ENCODE measurements at places on chromosomes 2 and 18. TPM values are rescaled to one million over a fixed set of nuclear protein-coding genes. Genes with fewer than 3 reads are reported as not detected.

Gene SLC5A7
- total RNA-seq, result not detected

Gene TUBB8B
- not detected for total RNA-seq

Gene RAB6C
- total RNA-seq, result not detected

Gene GNLY
- total RNA-seq, result not detected

Gene CDKL4
- total RNA-seq, result 0.12 TPM

Gene ROCK2
- 50.5 TPM for total RNA-seq

Gene CNRIP1
- 17.5 TPM for total RNA-seq

Gene PDE11A
- 0.43 TPM for total RNA-seq

Gene ALPI
- total RNA-seq, result not detected

Gene OR6B3
- total RNA-seq, result not detected

Gene SULT1C2
- total RNA-seq, result not detected

Gene HYCC2
- total RNA-seq, result 6.6 TPM

Gene DLX2
- total RNA-seq, result 0.76 TPM

Gene MC4R
- not detected for total RNA-seq

Gene POTEC
- not detected for total RNA-seq

Gene COL4A3
- total RNA-seq, result 0.34 TPM

Gene ADD2
- total RNA-seq, result 0.08 TPM

Gene MARCHF4
- total RNA-seq, result not detected

Gene NYAP2
- 0.69 TPM for total RNA-seq

Gene EML6
- total RNA-seq, result 1.0 TPM

Gene GPR155
- 13.5 TPM for total RNA-seq

Gene AMER3
- not detected for total RNA-seq

Gene ASNSD1
- total RNA-seq, result 165 TPM

Gene KCNJ3
- total RNA-seq, result not detected

Gene ACTG2
- total RNA-seq, result not detected

Gene HOXD4
- not detected for total RNA-seq

Gene SMYD1
- total RNA-seq, result 2.4 TPM

Gene NBAS
- 44.5 TPM for total RNA-seq

Gene TRMT61B
- 26.8 TPM for total RNA-seq

Gene SCN7A
- 0.18 TPM for total RNA-seq

Gene CMPK2
- not detected for total RNA-seq

Gene DES
- 376 TPM for total RNA-seq

Gene LIPG
- 37.3 TPM for total RNA-seq

Gene MARCO
- total RNA-seq, result not detected

Gene C2orf72
- not detected for total RNA-seq

Gene CPSF3
- total RNA-seq, result 99.4 TPM

Gene ITPRID2
- 70.5 TPM for total RNA-seq

Gene L3MBTL4
- total RNA-seq, result not detected

Gene DUSP19
- 3.4 TPM for total RNA-seq

All from SJCRH30 (cell line).